ENCODE measurements at places on chromosomes 12 and 14.
A peak's percentile ranks its signal among the peaks of the same experiment; 100 is the strongest.

DNA sequence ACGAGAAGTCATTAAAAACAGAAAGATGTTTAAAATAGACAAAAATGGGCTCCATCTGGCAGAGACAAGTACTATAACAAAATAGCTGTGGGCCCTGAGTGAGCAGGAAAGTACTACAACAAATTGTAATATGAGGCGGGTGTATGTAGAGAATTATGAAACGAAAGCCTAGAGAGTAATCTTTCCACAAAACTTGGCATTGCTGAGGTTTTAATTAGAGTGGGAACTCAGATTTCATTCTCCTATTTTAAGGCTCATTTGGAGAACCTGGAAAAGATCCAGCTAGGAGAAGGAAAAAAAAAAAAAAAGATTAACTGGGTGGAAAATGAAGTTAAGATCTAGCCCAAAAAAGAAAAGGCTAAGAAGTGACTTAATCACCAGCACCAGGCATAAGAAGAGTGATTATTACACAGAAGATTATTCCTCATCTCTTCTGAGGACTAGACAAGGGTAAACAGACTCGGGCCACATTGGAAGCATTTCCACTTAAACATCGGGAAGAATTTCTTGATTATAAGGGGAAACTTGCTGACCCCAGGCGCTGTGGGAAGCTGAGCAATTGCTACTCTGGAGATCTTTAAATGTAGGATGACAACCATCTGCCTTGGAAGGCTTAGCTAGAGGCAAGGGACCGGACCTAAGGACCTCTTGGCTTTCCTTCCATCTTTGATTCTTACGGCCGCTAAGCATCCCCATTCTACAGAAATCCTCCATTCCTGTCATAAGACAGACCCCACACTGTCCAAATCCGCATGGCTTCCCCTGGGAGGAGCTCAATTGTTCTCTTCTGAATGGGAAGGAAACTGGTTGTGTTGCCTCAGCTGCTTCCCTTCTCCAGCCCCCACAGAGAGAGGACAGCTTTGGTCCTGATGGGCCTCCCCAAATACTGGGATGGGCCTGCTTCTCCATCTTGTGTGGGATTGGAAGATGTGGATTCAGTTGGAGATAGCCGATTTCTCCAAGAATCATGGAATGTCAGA lies 40.6 kb downstream of the IGF1 start:
- DNase-seq: no peak

DNA sequence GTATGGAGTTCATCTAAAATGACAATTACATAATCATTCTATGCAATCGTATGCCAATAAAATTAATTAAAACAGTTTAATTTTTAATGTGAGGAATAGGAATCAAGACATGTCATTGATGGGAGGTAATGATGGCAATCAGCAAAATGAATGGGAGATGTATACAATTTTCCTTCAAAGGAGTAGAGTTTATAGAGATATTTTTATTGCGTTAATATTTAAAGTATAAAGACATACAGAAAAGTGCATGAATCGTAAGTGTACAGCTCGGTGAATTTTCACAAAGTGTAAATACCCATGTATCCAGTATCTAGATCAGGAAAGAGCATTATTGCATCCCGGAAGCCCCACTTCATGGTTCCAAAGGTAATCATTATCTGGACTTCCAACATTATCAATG lies 1.2 kb downstream of the MIPOL1 start:
- DNase-seq: no peak

DNA sequence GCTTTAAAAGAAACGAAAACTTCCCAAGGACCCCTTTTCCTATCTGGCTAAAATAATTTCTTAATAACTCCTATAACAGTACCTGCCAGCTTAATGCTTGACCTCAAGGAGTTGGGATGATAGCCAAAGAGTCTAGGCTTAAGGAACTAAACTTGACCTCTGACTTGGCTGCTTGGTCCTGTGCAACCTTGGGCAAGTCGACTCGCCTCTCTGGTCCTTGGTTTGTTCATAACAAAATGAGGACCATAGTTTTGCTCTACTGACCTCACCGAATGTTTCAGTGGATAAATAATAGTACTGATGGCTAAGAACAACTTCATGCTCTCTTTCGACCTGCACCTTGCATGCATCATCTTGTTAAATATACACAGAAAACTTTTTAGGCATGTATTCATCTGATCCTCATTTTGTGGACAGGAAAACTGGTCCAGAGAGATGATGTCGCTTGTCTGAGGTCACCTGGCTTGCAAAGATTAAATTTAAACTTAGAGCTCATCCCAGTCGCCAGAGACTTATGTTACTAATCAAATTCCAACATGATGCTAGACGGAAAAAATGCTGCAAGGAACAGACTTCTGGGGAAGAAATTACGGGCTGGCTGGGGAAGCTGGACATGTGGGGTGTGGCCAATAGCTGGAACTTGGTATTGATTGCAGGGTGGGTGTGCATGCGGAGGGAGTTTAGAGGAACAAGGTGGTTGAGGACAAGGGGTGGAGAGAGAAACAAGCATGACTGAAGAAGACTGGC lies 38.0 kb upstream of the WSCD2 start:
- DNase-seq: no peak

DNA sequence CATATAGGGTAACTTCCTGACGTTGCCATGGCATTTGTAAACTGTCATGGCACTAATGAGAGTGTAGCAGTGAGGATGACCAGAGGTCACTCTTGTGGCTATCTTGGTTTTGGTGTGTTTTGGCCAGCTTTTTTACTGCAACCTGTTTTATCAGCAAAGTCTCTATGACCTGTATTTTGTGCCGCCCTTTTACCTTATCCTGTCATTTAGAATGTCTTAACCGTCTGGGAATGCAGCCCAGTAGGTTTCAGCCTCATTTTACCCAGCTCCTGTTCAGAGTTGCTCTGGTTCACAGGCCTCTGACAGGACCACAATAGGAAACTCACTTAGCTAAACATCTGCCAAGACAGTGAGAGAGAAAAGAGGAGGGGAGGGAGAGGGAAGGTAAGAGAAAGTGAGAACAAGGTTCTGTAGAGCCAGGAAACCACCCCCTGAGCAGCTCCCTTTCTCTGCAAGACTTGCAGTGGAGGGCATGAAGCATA lies 64.8 kb upstream of the PLEKHG3 start:
- DNase-seq: no peak

DNA sequence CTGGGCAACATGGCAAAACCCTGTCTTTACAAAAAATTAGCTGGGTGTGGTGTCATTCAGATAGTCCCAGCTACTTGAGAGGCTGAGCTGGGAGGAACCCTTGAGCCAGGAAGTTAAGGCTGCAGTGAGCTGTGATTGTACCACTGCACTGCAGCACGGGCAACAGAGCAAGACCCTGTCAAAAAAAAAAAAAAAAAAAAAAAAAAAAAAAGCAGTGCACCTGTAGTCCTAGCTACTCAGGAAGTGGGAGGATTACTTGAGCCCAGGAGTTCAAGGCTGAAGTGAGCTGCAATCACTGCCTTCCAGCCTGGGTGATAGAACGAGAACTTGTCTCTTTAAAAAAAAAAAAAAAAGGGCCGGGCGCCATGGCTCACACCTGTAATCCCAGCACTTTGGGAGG lies 5.6 kb downstream of the REM2 start:
- DNase-seq: no peak

DNA sequence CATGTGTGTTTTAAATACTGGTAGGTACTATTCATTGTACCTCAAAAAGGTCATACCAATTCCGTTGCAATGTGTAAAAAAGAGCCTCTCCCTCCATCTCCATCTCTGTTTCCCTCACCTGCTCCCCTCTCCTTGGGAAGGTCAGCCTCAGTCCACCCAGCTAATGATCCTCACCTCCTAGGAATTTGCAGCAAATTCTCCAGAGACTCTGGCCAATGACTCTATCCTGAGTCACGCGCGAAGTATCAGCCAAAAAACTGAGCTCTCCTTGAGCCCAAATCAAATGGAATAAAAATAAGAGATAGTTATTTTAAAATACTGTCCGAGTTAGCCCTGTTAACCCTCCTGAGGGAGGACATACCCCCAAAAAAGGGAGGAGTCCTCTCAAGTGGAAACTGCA lies 148.4 kb downstream of the DPF3 start:
- DNase-seq: no peak

DNA sequence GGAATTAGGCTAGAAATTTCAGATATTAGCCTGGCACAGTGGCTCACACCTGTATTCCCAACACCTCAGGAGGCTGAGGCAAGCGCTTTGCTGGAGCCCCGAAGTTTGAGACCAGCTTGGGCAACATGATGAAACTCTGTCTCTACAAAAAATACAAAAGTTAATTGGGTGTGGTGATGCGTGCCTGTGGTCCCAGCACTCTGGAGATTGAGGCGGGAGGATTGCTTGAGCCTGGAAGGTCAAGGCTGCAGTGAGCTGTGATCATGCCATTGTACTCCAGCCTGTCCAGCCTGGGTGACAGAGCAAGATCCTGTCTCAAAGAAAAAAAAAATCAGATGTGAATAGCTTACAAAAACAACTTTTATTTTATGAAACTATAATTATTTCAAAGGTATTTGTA lies 15.1 kb downstream of the FRMD6 start:
- no peak for DNase-seq

- no peak for DNase-seq
Observed at GRCh38 chr14:100142073-100143040, 17.1 kb downstream of the DEGS2 start.

GRCh38 chr14:22336031-22336430 lies 253.0 kb downstream of the DAD1 start:
- DNase-seq: no peak

DNA sequence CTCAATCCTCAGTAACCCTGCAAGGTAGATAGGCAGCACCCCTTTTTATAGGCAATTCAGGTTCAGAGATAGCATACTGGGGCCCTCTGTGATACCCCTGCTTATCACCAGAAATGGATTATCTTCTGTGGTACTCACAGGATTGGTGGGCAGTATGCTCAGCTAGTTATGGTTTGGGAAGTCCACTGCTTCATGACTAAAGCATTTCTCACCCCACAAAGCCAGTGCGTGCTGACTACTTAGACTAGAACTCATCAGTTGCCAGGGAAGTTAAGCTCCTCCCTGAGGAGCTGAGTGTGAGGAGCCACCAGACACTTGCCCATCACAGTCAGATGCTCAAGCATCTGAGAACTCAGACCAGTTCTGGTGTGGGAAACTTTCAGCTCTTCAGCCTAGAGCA lies 76.3 kb downstream of the SCAF11 start:
- DNase-seq: no peak

GRCh38 chr12:57772429-57773322 lies at the start of gene EEF1AKMT3:
Gene EEF1AKMT3 (plus strand): TSS chr12:57772614. CDS start chr12:57772725, 111 bp downstream.
- peak; percentile 46 for DNase-seq

DNA sequence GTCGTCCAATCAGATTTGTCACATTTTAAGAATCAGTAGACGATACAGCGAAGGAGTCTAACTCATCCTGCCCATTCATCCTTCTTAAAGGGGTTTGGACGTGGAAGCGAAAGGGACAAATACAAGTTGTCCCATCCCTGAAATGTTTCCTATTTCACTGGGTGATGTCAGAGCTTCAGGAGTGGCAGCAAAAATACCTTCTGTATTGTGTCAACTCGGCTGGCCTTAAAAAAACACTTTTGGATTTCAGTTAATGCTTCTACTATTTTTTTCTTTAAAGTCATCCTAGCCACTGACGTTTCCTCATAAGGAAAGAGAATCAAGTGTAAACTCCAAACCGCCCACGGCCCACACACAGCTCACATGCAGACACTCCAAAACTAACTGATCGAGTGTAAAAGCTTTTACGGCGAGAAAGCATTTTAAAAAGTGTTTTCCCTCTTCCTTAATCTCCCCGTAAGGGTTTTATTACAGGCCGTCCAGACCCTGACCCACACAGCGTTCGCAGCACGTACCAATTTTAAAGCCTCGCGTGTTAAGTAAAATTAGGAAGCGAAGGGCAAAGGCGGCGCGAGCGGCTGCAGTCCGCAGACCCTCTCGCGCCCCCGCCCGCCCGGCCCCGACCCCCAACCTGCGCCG lies 593 bp downstream of the CFL2 start:
- DNase-seq: no peak

- no peak for DNase-seq
Observed at GRCh38 chr12:81337886-81338285, 260.0 kb downstream of the ACSS3 start.

DNA sequence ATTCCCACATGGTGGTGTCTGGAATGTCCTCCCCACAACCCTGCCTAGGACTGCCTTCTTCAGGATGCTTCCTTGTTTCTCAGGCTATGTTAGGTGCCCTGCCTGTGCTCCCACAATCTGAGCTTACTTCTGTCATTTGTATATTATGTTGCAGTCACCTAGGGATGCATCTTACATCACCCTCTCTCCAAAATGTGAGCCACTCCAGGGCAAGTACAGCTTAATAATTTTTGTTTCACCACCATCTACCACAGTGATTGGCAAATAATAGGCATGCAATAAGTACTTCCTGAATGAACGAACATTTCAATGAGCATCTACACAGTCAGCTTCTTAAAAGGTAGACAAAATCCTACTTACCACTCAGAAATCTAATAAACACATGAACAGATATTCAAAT lies 37.6 kb downstream of the ZFYVE26 start:
- DNase-seq: no peak

GRCh38 chr12:102331419-102331818 lies 133.8 kb upstream of the PMCH start:
- DNase-seq: no peak

DNA sequence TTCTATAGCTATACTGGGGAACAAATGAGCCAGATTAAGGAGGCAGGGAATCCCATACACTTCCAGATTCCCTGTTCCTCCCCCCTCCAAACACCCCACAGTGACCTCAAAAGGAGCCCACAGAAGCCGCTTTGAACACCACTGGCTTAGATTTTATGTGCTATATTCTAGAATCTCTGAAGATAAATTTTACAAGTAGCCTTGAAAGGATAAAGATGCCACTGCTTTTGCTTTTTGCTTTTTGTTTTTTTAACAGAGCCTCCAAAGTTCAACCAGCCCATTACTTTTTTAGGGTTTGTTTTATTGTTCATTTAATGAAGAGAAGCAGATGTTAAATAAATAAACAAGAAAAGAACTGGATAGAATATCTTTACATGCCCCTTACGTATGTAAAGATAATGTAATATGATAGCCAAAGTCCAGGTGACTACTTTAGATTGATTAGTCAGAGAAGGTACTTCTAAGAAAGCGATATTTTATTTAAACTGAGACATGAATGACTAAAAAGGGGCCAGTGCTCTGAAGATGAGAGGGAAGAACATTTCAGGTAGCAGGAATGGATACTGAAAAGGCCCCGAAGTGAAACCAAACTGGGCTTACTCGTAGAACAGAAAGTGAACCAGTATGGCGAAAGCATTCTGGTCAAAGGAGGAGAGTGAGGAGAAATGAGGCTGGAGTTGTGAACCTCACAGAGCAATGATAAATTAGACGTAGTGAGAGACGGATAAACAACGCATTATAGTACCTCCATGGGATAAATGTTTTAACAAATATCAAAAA lies 44.6 kb downstream of the DUSP6 start:
- DNase-seq: no peak
